ENCODE measurements at places on chromosomes 11 and 22. TPM values are rescaled to one million over a fixed set of nuclear protein-coding genes. Genes with fewer than 3 reads are reported as not detected.

GNB1L gene
- 1.9 TPM for total RNA-seq

MS4A7 gene
- 14.5 TPM for total RNA-seq

LMO1 gene
- total RNA-seq, result 3.6 TPM

SLC35E4 gene
- total RNA-seq, result 5.0 TPM

NEFH gene
- 0.27 TPM for total RNA-seq

PTPN5 gene
- total RNA-seq, result 0.27 TPM

YPEL1 gene
- 4.4 TPM for total RNA-seq

MRGPRF gene
- total RNA-seq, result 7.6 TPM

LARGE2 gene
- not detected for total RNA-seq

GPHA2 gene
- not detected for total RNA-seq

PGA5 gene
- total RNA-seq, result 0.95 TPM

HOATZ gene
- total RNA-seq, result not detected

FGF3 gene
- total RNA-seq, result not detected

MGAT3 gene
- 5.9 TPM for total RNA-seq

OR6M1 gene
- total RNA-seq, result not detected

POU2AF1 gene
- 0.24 TPM for total RNA-seq

DMC1 gene
- 0.46 TPM for total RNA-seq

LRRC74B gene
- not detected for total RNA-seq

SULT4A1 gene
- 0.14 TPM for total RNA-seq

TIRAP gene
- 6.5 TPM for total RNA-seq

Data from Right ventricle myocardium inferior (tissue), 1 donor.